Activated CD4-positive, alpha-beta T cell treated with anti-CD3 and anti-CD28 coated beads for 24 hours (primary cell): ENCODE measurements at places on chromosomes 7 and 10.

- no peak for DNase-seq
Measured at GRCh38 chr7:69019437-69019836, 578.8 kb upstream of the AUTS2 start.

GRCh38 chr10:107740962-107741690 lies 576.6 kb upstream of the SORCS1 start:
- DNase-seq, result no peak

- no peak for DNase-seq
Measured at GRCh38 chr7:4824120-4824775, 37.6 kb downstream of the PAPOLB start.

DNA sequence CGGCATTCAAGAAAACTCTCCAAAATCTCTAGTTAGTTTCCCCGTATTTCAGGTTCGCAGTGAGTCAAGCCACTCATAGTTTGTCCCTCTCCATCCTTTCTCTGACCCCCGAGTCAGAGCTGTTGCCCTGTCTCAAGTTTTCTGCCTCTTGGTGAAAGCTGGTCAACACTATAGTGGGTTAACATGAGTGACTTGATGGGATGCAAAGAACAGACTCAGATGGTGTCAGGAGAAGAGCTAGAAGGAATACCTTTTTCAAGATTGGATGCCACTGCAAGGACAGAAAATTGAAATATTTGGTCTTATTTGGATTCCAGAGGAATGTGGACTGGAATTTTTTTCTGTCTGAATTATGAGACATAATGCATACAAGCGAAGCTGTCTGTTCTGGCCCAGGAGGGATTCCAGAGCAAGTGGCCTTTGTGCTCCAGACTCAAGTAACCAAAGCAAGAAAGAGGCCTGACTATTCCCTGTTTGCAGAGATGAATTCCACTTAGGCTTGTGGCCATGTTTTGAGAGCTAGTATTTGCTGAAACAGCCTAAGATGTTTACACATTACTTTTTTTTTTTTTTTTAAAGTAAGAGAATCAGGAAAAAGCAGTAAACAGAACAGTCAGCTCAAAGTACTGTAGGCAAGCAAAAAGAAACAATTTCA lies 67.4 kb downstream of the VWC2 start:
- DNase-seq, result no peak

DNA sequence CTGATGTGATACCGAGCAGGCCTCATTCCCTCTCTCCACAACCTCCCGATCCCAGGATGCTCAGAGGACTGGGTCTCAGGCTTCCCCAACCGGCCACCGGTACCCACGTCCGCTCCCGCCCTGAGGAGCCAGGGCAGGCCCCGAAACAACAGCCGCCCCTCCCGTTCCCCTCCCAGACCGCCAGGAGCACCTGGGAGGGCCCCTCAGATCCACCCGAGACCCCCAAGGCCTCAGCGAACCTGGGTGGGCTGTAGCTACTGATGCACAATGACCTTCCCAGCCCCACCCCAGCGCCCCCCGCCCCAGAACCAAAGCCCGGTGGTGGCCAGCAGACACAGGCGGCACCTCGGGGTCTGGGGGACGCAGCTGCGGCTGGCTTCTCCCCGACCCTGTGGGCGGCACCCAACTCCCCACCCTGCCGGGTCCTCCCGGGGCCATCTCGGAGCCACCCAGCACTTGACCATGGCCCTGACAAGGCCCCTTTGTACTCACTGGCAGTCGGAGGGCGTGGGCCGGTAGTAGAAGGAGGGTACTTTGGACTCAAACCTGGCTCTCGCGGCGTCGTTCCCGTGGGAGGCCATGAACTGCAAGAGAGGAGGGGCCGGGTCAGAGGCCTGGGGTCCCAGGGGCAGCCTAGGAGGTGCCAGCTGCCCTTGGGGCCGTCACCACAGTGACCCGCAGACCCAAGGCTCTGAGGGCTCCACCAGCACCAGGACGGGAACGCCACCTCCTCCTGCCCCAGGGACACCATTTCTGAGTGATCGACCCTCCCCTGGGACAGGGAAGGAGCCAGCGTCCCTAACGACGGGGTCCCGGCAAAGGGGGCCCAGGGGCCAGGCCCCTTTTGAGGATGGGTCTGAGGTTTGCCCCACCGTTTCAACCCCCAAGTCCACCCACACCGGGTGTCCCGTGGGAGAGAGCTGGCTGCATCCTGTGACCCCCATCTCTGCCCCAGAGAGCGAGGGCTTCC lies 28.1 kb downstream of the ADAP1 start:
- DNase-seq, result no peak

GRCh38 chr10:49747303-49747646 lies 14.8 kb downstream of the OGDHL start:
- no peak for DNase-seq
